ENCODE measurements at places on chromosomes 16 and 17.

- DNase-seq, result no peak
Observed at GRCh38 chr17:82979718-82980117, 99.7 kb upstream of the METRNL start.

DNA sequence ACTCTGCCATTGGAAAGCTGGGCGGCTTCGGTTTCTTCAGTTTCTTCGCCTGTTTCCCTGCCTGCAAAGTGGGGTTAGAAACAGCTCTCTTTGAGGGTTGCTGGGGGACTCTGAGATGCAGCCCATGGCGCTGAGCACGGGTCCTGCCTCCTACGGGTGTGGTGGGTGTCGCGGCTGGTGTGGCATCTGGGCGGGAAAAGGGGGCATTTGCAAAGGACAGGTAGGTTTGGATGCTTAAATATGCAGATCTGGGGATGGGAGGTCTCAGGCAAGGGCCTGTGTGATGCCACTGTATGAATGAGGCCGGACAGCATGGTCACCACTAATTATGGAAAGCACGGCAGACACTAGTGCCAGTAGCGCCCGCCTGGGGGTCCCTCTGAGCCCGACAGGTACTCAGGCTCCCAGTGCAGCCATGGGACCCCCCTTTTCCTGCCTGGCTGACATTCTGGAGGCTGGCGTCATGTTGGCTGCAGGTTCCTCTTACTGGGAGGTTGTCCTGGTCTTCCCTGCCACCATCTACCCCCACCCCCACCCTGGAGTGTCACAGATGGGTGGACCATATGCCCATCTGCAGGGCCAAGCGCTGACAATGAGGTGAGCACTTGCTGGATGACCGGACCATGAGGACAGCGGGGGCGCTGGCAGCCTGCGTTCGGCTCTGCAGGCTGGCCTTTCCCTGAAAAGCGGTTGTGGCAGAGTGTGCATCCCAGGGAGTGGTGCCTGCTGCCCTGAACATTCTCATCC, 237.7 kb downstream of the SEC14L1 start:
- DNase-seq, result no peak

DNA sequence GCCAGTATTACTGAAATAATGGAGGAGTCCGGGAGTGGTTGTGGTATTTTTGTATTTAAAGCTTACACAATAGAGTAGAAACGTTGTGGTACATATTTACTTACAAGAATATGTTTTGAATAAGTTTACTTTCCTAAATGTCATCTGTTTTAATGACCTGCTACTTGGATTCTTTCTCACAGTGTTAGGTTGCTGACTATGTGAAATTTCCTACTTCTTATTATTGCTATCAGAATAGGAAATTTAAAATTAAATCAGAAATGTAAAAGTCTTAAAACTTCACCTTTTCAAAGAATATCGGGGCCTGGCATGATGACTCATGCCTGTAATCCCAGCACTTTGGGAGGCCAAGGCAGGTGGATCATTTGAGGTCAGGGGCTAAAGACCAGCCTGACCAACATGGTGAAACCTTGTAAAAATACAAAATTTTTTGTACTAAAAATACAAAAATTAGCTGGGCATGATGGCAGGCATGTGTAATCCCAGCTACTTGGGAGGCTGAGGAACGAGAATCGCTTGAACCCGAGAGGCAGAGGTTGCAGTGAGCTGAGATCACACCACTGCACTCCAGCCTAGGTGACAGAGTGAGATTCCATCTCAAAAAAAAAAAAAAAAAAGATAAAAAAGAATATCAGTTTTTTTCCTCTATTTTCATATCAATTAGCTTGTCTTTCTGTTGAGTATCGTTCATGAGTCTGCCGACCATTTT, 77.8 kb downstream of the VMP1 start:
- DNase-seq, result peak; percentile 52

GRCh38 chr16:71424626-71425025, 17.2 kb downstream of the TLE7 start:
- no peak for DNase-seq

DNA sequence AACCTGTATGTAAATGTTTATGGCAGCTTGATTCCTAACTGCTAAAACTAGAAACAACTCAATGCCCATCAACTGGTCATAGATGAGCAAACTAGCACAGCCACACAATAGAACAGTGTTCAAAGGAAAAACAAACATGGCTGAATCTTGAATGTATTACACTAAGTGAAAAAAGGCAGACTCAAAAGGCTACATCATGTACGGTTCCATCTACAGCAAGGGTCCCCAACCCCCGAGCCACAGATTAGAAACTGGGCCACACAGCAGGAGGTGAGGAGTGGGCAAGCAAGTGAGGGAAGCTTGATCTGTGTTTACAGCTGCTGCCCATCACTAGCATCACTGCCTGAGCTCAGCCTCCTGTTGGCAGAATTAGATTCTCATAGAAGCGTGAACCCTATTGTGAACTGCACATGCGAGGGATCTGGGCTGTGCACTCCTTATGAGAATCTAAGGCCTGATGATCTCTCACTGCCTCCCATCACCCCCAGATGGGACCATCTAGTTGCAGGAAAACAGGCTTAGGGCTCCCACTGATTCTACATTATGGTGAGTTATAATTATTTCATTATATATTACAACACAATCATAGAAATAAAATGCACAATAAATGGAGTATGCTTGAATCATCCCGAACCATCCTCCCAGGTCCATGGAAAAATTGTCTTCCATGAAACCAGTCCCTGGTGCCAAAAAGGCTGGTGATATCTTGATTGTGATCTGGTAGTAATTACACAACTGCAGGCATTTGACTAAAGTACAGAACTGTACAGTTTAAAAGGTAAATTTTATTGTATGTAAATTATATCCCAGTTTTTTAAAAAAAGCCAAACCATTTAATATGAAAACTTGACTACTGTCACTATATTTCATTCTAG, 7.7 kb downstream of the CEP20 start:
- DNase-seq, result no peak

All from iris pigment epithelial cell (primary cell).